ENCODE measurements at places on chromosomes 1 and 21.

DNA sequence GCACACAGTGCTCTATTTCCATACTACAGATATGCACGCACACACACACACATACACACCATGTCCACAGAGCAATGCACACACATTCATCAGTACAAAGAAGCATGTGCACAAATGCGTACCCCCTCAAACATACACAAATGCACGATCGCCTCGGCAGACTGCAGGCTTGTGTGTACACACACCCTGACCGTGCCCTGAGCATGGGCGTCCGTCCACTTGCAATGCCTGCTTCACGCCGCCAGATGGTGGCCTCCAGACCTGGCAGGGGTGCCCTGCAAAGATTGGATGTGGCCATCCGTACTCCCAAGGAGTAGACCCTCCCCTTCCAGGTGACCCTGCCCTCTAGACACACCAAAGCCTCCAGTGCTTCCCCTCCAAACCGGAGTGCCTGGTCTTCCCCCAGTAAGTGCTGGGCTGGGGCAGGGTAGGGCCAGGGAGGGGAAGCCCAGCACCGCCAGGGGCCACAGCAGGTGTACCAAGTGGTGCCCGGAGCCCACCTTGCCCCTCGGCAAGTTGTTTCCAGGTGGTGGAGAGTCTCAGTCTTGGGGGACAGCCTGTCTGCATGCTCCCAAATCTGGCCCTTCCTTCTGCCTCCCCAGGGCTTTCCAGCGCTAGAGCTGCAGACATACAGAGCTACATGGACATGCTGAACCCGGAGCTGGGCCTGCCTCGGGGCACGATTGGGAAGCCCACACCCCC lies 20.6 kb downstream of the ESPN start:
- peak; percentile 57 for DNase-seq

DNA sequence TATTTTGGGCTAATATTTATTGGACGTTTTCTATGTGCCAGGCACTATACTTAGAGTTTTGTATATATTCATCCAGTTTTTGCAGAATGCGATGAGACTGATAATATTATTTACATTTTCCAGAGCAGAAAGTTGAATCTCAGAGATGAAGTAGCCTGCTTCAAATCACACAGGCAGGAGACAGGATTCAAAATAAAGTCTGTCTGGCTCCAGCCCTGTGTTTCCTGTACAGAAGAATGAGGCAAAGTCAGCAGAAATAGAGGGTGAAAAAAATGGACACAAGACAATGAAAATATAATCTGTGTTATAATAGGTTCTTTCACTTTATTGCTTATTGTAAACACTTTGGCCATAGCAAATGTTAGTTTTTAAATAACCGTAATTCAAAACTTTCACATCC lies 107.2 kb downstream of the CYYR1 start:
- no peak for DNase-seq

DNA sequence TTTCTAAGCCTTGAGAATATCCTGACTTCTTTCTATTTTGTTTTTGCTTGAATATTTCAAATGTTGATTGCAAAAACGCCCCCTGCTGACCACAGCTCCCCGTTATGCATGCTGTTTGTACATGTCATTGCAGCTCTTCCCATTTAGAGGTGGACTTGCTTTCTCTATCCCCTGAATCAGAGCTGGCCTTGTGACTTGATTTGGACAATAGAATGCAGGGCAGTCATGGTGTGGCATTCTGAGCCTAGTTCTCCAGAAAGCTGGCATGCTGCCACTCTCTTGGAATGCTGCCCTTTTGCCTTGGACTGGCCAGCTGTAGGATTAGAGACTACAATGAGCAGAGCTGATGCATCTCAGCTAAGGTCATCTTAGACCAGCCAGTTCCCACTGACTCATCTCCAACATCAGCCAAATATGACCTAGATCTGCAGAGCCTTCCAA lies 1561.5 kb downstream of the MRPL39 start:
- DNase-seq = peak; percentile 78

- no peak for DNase-seq
These were observed 288.5 kb downstream of the NFIA start for GRCh38 chr1:61370913-61371279.

DNA sequence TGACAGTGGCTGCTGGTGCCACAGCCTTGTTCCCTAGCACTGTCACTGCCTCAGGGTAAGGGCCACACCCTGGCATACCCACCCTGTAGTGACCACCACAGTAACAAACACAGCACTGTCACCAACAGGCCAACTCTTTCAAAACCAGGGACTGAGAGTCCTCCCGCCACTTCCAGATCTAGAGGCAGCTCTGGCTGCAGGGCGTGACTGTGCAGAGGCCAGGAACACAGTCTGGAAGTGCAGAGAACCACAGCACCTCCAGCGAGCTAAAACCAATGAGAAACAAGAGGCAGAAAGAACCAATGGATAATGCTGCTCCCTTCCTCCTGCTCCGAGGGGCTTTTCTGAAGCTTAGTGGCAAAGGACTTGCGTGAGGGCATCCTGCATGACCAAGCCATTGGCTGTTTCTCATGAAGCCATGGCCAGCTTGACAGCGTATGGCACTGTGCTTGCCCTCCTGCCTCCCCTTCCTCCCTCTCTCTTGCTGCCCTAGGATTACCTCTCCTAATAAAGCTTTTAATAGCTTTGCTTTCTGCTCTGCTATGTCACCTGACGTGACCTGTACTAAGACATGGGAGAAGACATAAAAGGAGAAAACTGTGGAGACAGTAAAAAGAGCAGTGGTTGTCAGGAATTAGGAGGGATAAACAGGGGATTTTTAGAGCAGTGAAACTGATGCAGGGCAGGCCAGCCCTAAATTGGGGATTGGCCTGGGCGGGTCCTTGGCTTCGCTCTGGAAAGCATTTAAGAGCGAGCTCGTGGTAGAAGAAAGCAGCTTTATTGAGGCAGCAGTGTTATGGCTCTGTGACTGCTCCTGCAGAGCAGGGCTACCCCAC lies 7.2 kb downstream of the PARP1 start:
- DNase-seq = no peak

DNA sequence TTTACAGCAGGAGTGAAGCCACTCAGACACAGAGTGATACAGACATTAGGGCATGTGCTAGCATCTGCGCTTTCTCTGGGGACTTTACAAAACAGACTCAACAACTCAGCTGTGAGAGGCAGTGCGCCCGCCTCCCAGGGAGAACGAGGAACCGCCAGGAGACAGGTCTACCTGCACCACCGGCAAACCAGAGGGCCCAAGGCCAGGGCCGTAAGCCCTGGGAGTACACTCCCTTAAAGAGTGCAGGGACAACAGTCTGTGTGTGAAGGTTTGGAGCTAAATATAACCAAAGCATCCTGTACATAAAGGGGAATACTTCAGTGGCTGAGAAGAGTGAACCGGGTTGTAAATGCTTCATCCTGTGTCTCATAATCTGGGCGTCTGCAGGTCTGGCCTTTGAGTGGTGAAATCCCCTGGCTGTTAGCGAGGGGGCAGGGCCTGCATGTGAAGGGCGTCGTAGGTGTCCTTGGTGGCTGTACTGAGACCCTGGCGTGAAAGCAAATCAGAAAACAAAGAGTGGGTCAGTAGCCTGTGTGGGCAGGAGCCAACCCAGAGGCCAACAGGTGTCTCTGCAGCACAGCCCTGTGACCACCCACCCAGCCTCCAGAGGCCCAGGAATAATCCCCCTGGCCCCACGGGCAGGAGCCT lies 86.9 kb downstream of the CD247 start:
- no peak for DNase-seq

DNA sequence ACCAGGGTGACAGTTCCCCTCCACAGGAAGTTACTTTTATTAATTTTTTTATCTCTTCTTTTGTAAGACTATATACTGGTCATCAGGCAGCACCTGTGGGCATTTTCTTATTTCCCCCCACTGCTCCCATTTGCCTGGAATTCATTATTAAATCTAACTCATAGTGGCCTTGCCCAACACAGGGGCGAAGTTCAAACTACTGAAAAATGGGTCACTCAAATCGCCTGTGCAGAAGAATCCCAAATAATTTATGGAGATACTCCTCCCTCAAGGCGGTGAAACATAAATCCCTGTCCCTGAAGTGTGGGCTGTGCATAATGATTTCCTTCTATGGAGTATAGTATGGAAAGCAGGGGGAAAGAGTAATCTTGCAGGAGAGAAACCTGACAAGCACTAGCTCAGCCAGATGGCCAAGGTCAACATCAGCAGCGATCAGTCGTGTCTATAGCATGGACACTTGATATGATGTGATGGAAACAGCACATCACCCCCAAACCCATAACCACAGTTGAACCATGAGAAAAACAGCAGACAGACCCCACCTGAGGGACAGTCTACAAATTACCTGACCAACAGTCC lies 7.9 kb downstream of the CAMK2N1 start:
- DNase-seq = no peak

GRCh38 chr1:45221716-45222115 lies 15.3 kb upstream of the ZSWIM5 start:
- DNase-seq = peak; percentile 64

DNA sequence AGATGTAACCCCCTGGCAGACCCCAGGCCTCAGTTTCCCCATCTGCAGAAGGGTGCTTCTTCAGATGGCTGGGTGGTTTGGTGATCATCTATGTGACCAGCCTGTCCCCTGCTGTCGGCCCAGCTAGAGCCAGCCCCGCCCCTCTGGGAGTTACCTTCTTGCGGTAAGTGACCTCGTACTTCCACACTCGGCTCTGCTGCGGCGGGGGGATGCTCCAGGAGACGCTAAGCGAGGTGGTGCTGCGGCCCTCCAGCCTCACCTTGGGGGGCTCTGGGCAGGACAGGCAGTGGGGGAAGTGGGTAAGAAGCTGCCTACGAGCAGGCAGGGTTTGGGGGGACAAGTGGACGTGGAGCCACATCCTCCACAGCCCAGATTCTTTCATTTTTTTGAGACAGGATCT lies 20.4 kb downstream of the EPHA2 start:
- no peak for DNase-seq

GRCh38 chr1:67058761-67059160 lies 4.8 kb upstream of the SLC35D1 start:
- peak; percentile 27 for DNase-seq

- DNase-seq = peak; percentile 50
These were observed 42.8 kb upstream of the USP24 start for GRCh38 chr1:55257958-55258357.

- peak; percentile 89 for DNase-seq
These were observed 755 bp upstream of the THRAP3 start for GRCh38 chr1:36223381-36223995.

GRCh38 chr1:224498574-224499170 lies 64.1 kb upstream of the WDR26 start:
- peak; percentile 73 for DNase-seq

- peak; percentile 94 for DNase-seq
These were observed 7.3 kb downstream of the F11R start for GRCh38 chr1:161013488-161014230.

- DNase-seq = no peak
These were observed 43.7 kb downstream of the TP53BP2 start for GRCh38 chr1:223802032-223802431.

DNA sequence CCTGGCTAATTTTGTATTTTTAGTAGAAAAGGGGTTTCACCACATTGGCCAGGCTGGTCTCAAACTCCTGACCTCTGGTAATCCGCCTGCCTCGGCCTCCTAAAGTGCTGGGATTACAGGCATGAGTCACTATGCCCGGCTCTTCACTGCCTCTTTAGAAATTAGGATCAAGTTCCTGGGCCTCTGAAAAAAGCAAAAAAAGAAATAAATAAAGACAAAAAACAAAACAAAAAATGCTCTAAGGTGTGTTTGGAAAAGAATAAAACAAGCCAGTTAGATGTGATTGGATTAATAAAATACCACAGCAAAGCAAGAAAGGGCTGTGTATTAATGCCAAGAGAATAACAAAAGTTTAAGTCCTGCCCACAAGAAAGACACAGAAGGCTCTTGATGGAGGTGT lies 4.2 kb upstream of the ABCB10 start:
- DNase-seq = no peak

DNA sequence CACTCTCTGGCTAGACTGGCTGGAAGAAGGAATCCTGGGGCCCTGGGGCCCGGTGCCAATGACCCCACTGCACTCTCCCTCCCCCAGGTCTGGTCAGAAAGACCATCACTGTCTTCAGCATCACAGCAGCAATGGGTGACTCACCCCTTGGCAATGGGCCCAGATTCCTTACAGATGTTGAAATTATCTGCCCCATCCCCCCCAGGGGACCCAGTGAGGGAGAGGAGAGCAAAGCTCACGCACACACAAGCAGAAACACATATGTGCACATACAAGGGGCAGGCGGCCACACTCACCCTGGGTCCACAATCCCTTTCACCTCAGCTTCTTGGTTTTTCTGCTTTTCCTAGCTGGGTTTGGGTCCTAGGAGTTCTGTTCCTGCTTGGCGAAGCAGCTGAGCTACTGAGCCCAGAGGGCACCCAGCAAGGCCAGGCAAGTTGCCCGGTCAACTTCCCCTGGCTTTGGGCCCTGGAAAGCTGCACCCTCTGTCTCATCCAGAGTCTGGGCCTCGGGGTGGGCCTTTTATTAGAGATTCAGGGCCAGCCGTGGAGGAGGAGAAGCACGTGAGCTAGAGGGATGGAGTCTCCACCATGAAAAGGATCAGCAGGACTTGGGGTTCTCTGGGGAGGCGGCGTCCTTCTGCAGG lies 2.6 kb downstream of the COL16A1 start:
- DNase-seq = peak; percentile 98

DNA sequence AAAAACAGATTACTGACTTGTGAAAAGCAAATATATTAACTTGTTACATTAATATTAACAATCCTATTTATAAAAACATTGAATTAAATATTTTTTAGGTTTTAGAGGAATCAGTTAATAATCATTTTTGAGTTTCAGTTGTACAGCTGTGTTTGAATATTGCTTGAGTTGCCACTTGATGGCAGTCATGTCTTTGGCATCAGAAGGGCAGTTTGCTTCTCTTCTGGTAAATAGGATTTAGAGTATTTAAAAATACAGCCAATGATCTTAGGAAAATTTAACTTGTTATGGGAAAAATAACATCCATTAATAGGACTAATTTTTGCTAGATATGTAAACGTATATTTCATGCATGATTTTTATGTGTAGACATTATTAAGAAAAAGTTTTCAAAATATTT lies 234.1 kb downstream of the NCAM2 start:
- DNase-seq = peak; percentile 88

DNA sequence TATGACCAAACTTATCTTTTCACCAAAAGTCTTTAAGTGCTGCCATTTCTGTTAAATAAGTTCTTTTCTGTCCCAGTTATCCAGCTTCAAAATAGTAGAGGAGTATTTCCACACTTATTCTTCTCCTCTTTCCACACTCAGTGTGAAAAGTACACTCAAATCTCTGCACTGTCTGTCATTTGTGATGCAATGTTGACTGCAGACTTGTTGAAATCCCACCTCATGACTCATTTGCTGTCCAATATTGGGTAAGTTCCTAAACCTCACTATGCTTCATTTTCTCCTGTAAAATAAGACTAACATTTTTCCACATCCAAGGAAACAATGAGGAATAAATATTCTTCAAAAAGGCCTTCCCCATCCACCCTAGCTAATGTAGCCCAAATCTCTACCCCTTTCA lies 17.5 kb downstream of the LRRIQ3 start:
- peak; percentile 23 for DNase-seq

- peak; percentile 91 for DNase-seq
These were observed 10.8 kb upstream of the DUSP12 start for GRCh38 chr1:161738627-161739287.

- DNase-seq = no peak
These were observed 180.8 kb upstream of the CAMK1G start for GRCh38 chr1:209402697-209403096.

GRCh38 chr1:86324130-86324822 lies 71.8 kb downstream of the ODF2L start:
- no peak for DNase-seq
